Progenitor cell of endocrine pancreas (in vitro differentiated cells): ENCODE measurements at places on chromosomes 1 and 21. TPM values are rescaled to one million over a fixed set of nuclear protein-coding genes. Genes with fewer than 3 reads are reported as not detected.

DNA sequence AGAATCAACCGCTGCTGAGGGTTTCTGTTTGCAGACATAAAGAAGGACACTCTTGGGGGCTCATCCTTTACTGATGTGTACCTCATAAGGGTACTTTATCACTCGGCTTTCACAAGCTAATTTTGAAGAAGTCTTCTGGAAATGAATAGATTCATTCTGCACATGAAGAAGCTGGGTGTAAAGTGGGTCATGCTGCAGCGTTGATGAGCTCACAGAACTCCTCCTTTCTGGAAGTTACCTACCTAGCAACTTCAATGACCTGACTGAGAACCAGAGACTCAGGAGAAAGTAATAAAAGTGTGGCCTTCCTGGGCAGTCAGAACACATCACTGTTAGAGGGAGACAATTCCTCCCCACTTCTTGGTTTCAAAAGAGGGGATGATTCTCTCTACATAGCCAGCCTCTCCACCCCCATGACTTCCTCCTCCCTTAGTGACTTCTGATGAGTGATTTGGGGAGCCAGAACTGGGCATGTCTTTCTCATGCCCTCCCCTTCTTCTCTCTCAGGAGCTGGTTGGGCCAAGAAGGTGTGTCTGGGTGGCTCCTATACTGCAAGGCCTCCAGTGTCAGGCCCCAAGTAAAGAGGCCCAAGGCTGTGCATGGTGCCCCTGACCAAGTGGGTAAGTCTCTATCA is 27.0 kb downstream of the PCNX2 start:
- no peaks in the 10 kb centered on the region for H3K4me1 ChIP-seq
- no peak for DNase-seq
- H3K27ac ChIP-seq = no peak overlapping the region
- H3K36me3 ChIP-seq = peaks cover 15% of the 10 kb centered on the region
- H3K27me3 ChIP-seq = no peaks in the 10 kb centered on the region

GRCh38 chr1:206710460-206710823 is 25.7 kb downstream of the MAPKAPK2 start:
- H3K4me1 ChIP-seq = peaks cover 40% of the 10 kb centered on the region
- DNase-seq = no peak
- no peak overlapping the region for H3K4me3 ChIP-seq
- H3K27ac ChIP-seq = peak overlapping the region; percentile 18
- no peaks in the 10 kb centered on the region for H3K27me3 ChIP-seq
- no peaks in the 10 kb centered on the region for H3K36me3 ChIP-seq

DNA sequence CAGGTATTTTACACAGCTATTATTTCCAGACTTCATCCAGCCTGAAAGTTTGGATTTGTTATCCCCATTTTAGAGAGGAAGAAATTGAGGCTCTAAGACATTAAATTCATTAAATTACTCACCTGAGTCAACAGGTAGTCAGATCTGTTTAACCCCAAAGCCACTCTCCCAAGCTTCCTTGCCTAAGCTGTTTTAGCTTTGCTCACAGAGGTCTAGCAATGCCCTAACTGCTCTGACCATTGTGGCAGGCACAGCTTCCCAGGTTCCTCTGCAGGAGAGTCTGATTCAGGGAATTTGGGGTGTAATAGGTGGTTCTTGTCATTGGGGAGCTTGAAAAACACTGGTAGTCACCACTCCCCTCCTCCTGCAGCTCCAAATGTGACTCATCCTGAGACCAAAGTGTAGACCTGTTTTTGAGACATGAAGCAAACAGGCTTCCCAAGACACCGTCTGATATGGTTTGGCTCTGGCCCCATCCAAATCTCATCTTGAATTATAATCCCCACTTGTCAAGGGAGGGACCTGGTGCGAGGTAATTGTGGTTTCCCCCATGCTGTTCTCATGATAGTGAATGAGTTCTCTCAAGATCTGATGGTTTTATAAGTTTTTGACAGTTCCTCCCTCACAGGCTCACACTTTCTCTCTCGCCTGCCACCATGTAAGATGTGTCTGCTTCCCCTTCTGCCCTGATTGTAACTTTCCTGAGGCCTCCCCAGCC is 142.8 kb upstream of the DNAH14 start:
- no peak for DNase-seq
- peaks cover 8% of the 10 kb centered on the region for H3K4me1 ChIP-seq
- no peak overlapping the region for H3K4me3 ChIP-seq
- no peak overlapping the region for H3K27ac ChIP-seq
- H3K36me3 ChIP-seq = no peaks in the 10 kb centered on the region
- no peaks in the 10 kb centered on the region for H3K27me3 ChIP-seq

DNA sequence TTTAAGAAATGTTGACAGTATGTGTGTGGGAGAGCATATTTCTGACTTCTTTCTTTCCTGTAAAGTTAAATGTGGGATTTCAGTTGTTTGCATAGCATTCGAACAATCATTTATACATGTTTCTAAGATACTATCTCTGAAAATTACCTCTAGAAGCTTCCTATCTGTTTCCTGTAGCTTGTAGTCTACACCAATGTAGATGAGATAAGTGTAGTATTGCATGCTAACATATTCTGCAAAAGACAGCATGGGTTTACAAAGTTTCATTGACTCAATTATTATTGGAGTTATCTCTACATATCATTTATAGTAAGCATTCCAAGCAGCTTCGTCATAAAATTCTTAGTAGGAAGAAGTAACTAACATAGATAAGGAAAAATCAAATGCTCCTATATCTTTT is 98.9 kb upstream of the DPYD start:
- no peak overlapping the region for H3K27ac ChIP-seq
- no peak overlapping the region for H3K4me3 ChIP-seq
- H3K36me3 ChIP-seq = no peaks in the 10 kb centered on the region
- DNase-seq = no peak

- H3K4me1 ChIP-seq = no peaks in the 10 kb centered on the region
- no peaks in the 10 kb centered on the region for H3K36me3 ChIP-seq
- no peak overlapping the region for H3K4me3 ChIP-seq
- no peak overlapping the region for H3K27ac ChIP-seq
- no peaks in the 10 kb centered on the region for H3K27me3 ChIP-seq
- no peak for DNase-seq
These were observed 1784.5 kb downstream of the MRPL39 start for GRCh38 chr21:23822760-23823159.

DNA sequence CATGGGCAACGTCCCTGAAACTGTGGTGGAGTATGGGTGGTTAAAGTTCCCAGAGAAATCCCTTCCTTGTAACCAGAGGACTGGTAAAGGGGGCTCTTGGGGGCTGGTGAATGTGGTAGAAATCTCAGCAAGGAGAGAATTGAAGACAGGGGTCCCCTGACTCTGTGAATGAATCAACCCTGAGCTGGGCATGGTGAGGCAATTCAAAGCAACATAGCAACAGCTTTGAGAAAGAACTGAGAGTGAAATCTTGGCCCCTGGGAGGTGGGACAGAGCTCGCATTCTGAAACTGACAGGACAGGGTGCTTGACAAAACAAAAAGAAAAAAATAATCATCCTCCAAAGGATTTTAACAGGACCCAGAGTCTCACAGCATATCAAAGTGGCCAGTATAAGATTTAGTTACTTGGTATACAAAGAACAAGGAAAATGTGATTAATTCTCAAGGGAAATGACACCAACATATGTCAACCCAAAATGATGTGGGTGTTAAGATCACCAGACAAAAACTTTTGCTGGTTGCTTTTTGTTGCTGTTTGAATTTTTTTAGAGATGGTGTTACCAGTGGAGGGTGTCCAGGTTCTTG is 11.7 kb upstream of the SUMO3 start:
- no peak overlapping the region for H3K27ac ChIP-seq
- peaks cover 12% of the 10 kb centered on the region for H3K27me3 ChIP-seq
- H3K4me1 ChIP-seq = no peaks in the 10 kb centered on the region
- no peak overlapping the region for H3K4me3 ChIP-seq

GRCh38 chr1:19704247-19705113 is 39.8 kb downstream of the HTR6 start:
- no peak overlapping the region for H3K4me3 ChIP-seq
- peaks cover 2% of the 10 kb centered on the region for H3K4me1 ChIP-seq
- no peaks in the 10 kb centered on the region for H3K27me3 ChIP-seq
- peaks cover 1% of the 10 kb centered on the region for H3K36me3 ChIP-seq

DNA sequence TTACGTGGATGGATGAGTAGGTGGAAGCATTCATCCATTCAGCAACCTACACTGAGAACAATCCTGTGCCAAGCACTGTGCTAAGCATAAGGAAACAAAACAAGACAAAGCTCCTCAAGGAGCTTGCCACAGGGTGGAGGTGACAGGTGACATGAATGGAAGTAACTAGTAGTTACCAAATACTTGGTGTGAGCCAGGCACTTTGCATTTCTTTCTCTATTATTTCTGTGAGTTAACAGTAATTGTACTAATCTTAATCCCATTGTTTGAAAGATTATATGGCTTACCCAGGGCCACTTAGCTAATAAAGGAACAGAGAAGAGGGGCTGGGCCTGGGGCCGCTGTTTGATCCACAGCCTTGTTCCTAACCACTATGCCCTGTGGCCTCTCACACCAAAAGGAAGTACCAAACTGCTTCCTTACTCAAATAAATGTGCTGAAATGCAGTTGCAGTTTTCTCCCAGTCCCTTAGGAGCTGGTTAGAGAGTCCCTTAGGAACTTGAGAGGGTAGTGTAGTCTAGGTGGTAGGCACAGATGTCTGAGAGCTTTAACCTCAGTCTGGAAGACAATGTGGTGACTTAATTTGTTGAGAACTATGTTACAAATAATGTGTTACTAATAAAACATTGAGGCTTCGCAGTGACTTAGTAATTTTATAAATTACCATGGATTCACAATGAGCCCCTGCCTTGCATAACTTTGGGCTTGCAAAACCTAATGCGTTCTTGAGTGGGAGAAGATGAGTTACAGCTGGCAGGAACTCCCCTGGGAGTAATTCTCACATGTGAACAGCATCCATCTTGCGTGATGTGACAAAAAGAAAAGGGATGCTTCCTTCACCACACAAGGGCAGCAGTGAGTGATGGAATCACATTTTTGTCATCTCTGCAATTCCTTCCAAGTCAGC is 69.8 kb downstream of the MPZL1 start:
- peaks cover 5% of the 10 kb centered on the region for H3K4me1 ChIP-seq
- peaks cover 29% of the 10 kb centered on the region for H3K36me3 ChIP-seq
- H3K27me3 ChIP-seq = no peaks in the 10 kb centered on the region

GRCh38 chr1:184329245-184329953 is 57.4 kb upstream of the C1orf21 start:
- peaks cover 3% of the 10 kb centered on the region for H3K27me3 ChIP-seq
- no peaks in the 10 kb centered on the region for H3K36me3 ChIP-seq
- H3K4me3 ChIP-seq = no peak overlapping the region
- no peak overlapping the region for H3K27ac ChIP-seq
- DNase-seq = no peak
- no peaks in the 10 kb centered on the region for H3K4me1 ChIP-seq

DNA sequence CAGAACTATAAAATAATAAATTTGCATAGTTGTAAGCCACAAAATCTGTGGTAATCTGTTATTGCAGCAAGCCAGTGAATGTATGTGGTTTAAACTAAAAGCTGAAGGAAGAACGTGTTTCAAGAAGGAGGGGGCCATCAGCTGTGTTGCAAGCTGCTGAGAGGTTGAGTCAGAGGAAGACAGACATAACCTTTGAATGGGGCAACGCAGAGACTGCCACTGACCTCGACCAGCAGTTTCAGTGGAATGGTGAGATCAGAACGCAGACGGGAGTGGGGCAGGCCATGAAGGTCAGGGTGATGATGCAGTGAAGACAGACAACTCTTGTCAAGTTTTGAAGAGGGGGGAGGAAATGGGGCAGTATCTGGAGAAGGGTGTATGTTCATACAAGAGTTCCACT is 23.2 kb upstream of the QSOX1 start:
- H3K36me3 ChIP-seq = no peaks in the 10 kb centered on the region
- DNase-seq = no peak

GRCh38 chr1:36912365-36912865 is 121.9 kb downstream of the GRIK3 start:
- H3K36me3 ChIP-seq = no peaks in the 10 kb centered on the region
- no peak for DNase-seq
- no peaks in the 10 kb centered on the region for H3K4me1 ChIP-seq
- no peak overlapping the region for H3K27ac ChIP-seq
- peaks cover 20% of the 10 kb centered on the region for H3K27me3 ChIP-seq
- no peak overlapping the region for H3K4me3 ChIP-seq

GRCh38 chr1:24978383-24979032 is 48.4 kb upstream of the RUNX3 start:
- H3K4me1 ChIP-seq = no peaks in the 10 kb centered on the region
- peaks cover 16% of the 10 kb centered on the region for H3K27me3 ChIP-seq
- no peak overlapping the region for H3K4me3 ChIP-seq
- no peaks in the 10 kb centered on the region for H3K36me3 ChIP-seq
- no peak overlapping the region for H3K27ac ChIP-seq

- peak overlapping the region; percentile 29 for H3K27ac ChIP-seq
- H3K4me3 ChIP-seq = no peak overlapping the region
- H3K4me1 ChIP-seq = peaks cover 3% of the 10 kb centered on the region
- H3K27me3 ChIP-seq = no peaks in the 10 kb centered on the region
- no peak for DNase-seq
- H3K36me3 ChIP-seq = peaks cover 32% of the 10 kb centered on the region
These were observed 192.3 kb downstream of the SLC45A1 start for GRCh38 chr1:8510041-8510823.

DNA sequence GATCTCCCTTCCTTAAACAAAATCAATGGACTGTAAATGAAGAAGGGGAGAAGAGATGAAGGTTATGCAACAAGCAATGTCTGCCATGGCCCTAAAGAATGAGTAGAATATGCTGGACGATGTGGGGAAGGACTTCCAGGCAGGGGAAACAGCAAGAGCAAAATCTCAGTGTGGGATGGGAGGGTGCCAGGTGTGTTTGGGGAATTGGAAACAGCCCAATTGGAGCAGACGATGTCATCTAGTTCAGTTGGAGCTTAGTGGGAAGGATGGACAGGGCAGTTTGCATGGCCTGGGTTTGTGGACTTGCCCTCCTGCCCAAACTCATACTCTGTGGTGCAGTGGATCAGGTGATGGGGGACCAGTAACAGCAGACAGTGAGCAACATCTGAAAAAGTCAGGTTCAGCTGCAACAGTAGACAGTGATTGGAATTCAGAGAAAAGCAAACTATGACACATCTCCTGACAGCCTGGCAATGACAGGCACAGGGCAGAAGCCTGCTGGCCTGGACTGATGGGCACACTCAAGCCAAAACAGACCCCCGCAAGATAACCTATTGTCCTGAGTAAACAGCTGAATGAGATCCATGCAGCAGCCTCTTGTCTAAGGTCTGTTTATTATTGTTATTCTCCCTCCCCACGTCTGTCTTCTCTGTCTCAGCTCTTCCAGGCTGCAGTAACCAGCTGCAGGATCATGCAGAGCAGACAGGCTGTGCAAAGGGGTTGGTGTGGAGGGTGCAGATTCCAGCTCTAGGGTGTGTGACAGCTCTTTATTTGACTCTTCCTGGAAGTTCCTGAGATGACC is 50.5 kb upstream of the PRELP start:
- DNase-seq = no peak
- peaks cover 39% of the 10 kb centered on the region for H3K4me1 ChIP-seq
- H3K27ac ChIP-seq = no peak overlapping the region
- no peaks in the 10 kb centered on the region for H3K36me3 ChIP-seq
- peaks cover 3% of the 10 kb centered on the region for H3K27me3 ChIP-seq

- no peaks in the 10 kb centered on the region for H3K4me1 ChIP-seq
- no peak overlapping the region for H3K27ac ChIP-seq
- no peaks in the 10 kb centered on the region for H3K36me3 ChIP-seq
- no peak for DNase-seq
These were observed 2.7 kb downstream of the SPRR1A start for GRCh38 chr1:152986578-152986977.

S100A3 gene
- 0.46 and 1.5 TPM in 2 replicates for total RNA-seq

IL6R gene
- 2.0 and 3.1 TPM in 2 replicates for total RNA-seq

NIPAL3 gene
- total RNA-seq = 13.1 and 13.5 TPM in 2 replicates

NFIA gene
- 1.2 and 3.9 TPM in 2 replicates for total RNA-seq

RAD54L gene
- 17.0 and 17.3 TPM in 2 replicates for total RNA-seq

DNAI4 gene
- total RNA-seq = 11.7 and 14.3 TPM in 2 replicates

TACSTD2 gene
- total RNA-seq = 22.7 and 22.8 TPM in 2 replicates

ATAD3C gene
- 1.6 and 1.9 TPM in 2 replicates for total RNA-seq

CFHR3 gene
- total RNA-seq = 0.31 and 0.55 TPM in 2 replicates

TXNIP gene
- 38.1 and 38.8 TPM in 2 replicates for total RNA-seq

TMEM269 gene
- 0.42 and 0.48 TPM in 2 replicates for total RNA-seq

RGS1 gene
- 0.26 and 0.42 TPM in 2 replicates for total RNA-seq

ITGB2 gene
- 0.41 and 0.47 TPM in 2 replicates for total RNA-seq
